ENCODE measurements at places on chromosomes 1 and 21. TPM values are rescaled to one million over a fixed set of nuclear protein-coding genes. Genes with fewer than 3 reads are reported as not detected.

- DNase-seq = no peak
Observed at GRCh38 chr1:47659146-47659545, 221.3 kb downstream of the FOXD2 start.

DNA sequence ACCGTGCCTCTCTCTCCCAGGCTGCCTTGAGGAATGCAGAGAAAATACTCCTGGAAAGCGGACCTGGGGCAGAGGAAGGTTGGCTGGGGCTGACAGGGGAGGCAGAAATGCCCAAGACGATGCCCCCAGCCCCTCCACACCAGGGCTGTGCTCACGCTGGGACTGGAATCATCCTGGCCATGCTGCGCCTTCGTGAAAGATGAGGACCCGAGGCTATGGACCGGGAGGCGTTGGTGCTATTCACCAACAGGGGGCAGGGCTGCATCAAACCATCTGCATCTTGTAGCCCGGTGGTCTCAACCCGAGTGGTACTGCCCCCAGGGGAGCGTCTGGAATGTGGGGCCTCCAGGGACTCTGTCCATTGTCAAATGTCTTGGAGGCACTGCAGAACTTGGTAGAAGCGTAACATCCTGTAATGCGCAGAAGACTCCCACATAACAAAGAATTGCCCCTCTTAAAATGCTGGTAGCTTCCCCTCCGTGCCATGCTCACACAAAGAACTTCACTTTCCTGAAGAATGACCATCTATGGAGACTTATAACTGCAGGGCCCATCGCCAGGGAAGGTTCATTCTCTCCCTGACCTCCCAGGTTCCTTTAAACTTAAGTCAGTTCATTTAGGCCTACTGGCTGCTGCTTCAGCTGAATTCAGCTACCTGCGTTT lies 251.2 kb downstream of the RRAGC start:
- DNase-seq = no peak

- DNase-seq = no peak
Observed at GRCh38 chr1:33698361-33699035, 165.4 kb upstream of the HMGB4 start.

- no peak for DNase-seq
Observed at GRCh38 chr1:165897326-165898303, 70.2 kb downstream of the UCK2 start.

DNA sequence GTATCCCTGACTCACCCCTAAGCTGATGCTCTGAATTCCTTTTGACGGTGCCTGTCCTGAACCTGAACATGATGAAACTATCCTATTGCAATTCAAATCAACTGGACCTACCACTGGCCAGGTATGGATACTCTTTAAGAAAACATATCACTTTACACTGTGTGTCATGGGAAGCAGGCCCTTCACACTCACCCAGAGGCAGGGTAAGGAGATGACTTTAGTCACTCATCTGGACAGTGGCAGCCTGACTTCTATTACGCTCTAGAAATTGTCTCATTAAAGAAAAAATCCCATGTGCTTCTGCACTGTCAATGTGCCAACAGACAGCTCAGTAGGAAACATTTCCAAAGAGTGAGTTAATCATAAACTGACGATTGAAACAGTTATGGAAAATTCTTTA lies 94.3 kb downstream of the VAV3 start:
- DNase-seq = no peak

DNA sequence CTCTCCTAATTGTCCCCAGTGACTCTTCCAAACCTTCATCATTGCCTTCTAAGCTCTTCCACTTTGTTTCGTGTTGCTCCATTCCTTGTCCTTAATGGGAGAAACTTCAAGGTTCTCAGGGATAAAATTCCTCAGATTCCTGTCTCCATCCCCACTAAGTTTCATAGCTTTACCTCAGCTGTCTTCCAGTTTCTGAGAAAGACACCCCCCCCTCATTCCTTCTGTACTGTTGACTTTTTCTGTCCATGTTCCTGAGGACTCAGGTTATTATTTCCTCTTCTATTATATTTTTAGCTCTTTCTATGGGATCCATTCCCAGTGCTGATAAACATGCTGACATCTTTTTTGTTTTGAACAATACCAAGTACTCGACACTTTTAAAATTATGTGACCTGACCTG lies 215.3 kb upstream of the PTGFR start:
- DNase-seq = no peak

DNA sequence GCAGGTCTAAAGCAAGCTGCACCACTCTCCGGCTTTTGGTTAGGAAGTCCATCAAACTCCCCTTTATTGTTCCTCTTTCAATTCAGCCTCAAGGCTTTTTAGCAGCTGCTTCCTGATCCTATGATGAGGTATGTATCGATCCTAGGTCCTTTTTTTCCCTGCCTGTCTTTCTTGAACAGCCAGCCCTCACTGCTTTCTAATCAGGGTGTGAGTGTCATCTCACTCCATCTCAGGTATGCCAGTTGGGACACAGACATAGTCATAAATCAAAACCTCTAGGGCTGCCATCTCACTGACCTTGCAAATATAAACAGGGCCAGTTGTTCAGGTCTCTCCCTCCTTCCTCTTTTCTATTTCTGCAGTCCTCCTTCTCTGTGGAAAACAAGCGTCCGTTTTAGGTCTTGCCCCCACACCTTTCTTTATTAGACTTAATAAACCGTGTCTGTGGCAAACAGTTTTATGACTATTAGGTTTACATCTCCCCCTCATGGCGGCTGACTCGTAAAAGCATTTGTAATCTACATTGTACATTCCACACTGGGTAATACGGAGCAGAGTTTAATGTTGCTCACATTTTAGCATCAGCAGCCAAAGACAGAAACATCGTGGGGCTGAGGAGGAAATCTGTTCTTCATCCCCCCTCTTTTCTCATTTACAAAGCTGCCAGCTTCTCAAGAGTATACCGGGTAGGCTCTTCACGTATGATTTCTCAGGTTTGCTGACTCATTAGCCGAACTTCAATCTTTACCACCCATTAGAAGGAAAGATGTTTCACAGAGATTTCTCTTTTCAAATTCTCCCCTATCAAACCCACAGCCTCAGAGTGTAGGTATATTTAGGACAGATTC lies 11.6 kb downstream of the STYXL2 start:
- DNase-seq = no peak

GRCh38 chr1:64187646-64188045 lies 15.8 kb upstream of the UBE2U start:
- no peak for DNase-seq

DNA sequence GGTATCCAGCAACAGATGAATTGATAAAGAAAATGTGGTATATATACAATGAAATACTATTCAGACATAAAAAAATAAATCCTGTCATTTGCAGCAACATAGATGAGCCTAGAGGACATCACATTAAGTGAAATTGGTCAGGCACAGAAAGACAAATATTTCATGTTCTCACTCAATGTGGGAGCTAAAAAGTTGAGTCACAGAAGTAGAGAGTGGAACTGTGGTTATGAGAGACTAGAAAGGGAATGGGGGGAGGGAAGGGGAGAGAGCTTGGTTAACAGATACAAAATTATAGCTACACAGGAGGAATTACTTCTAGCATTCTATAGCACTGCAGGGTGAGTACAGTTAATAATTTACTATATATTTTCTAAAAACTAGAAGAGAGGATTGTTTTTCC lies 37.1 kb upstream of the SERPINC1 start:
- DNase-seq = no peak

GRCh38 chr1:167927046-167927754 lies 9.3 kb upstream of the DCAF6 start:
- no peak for DNase-seq

DNA sequence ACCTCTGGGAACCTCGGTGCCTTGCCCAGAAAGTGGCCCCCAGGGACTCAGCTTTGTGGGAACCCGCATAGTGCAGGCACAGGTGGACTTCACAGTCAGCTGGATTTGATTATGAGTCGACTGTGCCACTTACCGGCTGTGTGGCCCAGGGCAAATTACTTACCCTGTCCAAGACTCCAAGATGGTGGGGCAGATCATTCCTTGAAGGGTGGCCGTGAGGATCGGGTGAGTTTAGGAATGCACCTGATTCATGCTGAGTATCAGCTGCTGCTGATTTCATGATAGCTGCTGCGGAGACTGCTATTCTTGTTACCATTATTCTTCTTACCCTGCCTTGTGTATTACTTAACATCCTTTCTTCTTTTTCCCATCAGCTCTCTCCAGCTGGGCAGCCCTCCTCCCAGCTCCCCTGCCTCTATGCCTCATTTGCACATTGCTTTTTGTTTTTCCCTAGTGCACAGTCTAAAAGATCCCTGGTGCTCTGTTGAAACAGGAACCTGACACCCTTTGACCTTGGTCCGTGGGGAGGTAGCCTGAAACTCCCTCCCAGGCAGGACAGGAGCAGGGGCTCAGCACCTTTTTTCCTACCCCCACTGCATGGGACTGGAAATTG lies 40.5 kb upstream of the FHAD1 start:
- no peak for DNase-seq

- no peak for DNase-seq
Observed at GRCh38 chr1:181062836-181063428, 25.6 kb upstream of the IER5 start.

DNA sequence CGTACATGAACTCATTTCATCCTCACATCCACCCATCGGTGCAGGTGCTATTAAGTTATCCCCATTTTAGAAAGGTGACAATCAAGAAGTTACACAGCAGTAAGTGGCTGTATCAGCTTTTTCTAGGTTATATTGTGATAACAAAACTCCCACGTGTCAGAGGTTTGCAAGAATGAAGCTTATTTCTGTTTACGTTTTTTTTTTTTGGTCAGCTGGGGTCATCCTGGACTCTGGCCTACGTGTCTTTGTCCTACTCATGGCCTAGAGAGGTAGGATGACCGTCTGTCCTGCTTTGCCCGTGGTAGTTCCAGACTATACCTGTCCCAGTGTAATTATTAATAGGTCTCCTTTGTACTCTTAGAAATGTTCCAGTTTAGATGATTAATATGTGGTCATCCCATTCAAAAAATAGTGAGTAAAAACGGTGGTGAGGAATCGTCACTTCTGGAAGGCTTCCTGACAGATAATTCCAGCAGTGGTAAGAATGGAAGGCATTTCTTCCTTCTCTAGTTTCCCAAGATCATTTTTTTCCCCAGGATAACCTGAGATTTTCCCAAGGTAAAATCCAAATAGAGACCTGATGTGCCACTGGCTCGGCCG lies 64.2 kb upstream of the KIF26B start:
- DNase-seq = no peak

DNA sequence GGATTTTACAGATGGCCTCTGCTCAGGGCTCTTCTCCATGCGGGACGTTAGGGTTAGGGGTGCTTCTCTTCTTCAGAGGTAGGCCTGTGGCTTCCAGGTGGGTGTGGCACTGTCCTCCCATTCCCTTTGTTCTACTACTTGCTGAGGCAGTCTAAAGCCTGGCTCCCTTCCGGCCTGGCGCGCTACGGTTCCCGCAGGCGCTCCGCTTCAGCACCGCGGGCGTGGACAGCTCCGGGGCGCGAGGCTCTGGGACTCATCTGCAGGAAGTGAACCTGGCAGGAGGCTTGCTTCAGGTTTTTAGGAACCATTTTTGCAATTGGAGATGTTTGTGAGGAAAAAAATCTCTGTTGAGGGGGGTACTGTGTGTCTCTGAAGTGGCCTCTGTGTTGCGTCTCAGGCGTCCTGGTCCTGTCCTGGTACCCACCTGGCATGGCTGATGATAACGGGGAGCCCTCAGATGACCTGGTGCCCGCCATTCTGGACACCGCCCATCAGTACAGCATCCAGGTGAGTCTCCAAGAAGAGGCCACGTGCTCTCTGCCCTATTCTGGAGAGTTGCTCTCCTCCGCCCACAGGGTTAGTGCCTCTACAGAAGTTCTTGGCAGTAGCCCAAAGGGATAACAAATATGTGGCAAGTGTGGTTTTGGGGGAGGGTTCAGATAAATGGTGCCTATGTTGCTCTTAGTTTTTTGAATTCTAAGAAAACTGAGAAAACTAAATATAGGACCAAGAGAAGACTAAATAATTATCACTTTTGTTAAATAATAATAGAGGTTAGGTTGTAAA lies 1.9 kb downstream of the MANEAL start:
- peak; percentile 73 for DNase-seq

DNA sequence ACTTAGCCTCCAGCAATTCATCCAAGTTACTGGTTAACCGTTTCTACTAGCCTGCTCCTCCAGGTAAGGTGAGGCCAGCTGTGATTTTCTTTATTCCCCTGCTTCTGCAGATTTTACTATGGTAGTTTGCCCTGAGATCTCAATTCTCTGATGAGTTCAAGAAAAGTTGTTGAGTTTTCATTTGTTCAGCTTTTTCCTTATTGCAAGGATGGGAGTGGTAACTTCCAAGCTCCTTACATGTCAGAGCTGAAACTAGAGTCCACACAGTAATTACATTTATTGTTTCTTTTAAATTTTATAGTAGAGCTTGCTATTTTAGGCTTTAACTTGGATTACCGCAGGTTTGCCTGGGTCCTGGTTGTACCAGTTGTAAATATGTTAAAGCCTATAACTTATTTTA lies 76.9 kb upstream of the ZRANB2 start:
- no peak for DNase-seq

GRCh38 chr1:59703226-59703917 lies 111.4 kb upstream of the HOOK1 start:
- no peak for DNase-seq

Gene FABP3
- 4,881 TPM for total RNA-seq

Gene PTGFR
- 0.73 TPM for total RNA-seq

Gene OR10J1
- not detected for total RNA-seq

Gene FBXO44
- 15.6 TPM for total RNA-seq

Gene LAMC1
- 87.5 TPM for total RNA-seq

Gene SH2D1B
- total RNA-seq = 0.16 TPM

Gene PRMT6
- total RNA-seq = 4.3 TPM

Gene FCRL4
- total RNA-seq = not detected

Gene DMRTA2
- not detected for total RNA-seq

Gene ARTN
- not detected for total RNA-seq

Gene CLCA2
- total RNA-seq = not detected

Gene GBP2
- 11.1 TPM for total RNA-seq

Gene SPRR2B
- total RNA-seq = not detected

All from Right ventricle myocardium superior (tissue), 1 donor.